Lung (tissue), 17 donors: ENCODE measurements at places on chromosomes 1 and 21.
A peak's percentile ranks its signal among the peaks of the same experiment; 100 is the strongest.

DNA sequence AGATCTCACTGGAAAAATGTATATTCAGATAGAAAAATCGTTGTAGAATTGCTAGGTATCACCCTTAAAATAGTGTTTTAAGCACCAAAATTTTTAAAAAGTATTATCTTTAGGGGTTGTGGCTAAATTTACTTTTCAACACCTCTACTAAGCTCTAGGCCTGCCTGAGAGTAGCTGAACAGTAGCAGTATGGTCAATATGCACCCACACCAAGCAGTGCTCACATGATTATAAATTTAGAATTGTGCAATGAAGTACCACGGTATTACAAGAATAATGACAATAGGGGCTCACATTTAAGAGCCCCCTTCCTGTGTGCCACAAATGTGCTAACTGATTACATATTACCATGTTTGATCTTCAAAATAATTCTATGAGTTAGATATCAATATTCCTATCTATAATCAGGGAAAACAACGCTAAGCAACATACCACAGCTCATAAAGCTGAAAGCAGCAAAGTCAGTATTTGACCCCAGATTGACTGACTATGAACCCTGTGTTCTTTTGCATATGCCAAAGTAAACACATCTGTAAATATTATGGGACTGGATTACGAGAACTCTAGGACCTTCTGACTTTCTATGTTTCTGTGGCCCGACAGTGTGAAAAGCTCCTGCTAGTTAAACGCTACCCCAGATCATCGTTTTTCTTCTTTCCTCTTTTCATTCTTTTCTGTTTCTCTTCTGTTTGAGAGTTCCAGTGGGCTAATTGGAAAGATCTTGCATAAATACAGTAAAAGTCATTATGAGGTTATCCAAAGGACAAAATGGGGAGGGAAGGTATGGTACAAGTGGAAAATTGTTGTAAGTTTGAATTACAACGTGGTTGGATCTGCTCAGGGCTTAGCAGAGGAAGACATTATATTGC, 201.1 kb upstream of the C1orf87 start:
- H3K4me3 ChIP-seq = no peak overlapping the region
- peaks cover 13% of the 10 kb centered on the region for H3K4me1 ChIP-seq
- peak; percentile 44 for DNase-seq

- H3K27ac ChIP-seq = no peak overlapping the region
- DNase-seq = peak; percentile 41
- H3K36me3 ChIP-seq = no peaks in the 10 kb centered on the region
- no peaks in the 10 kb centered on the region for H3K27me3 ChIP-seq
- H3K4me3 ChIP-seq = no peak overlapping the region
Measured at GRCh38 chr21:42164064-42164789, 54.7 kb upstream of the ABCG1 start.

GRCh38 chr1:98157524-98158313, 236.9 kb upstream of the DPYD start:
- H3K4me3 ChIP-seq = no peak overlapping the region
- no peaks in the 10 kb centered on the region for H3K4me1 ChIP-seq
- no peaks in the 10 kb centered on the region for H3K36me3 ChIP-seq
- no peak for DNase-seq
- H3K27ac ChIP-seq = no peak overlapping the region

DNA sequence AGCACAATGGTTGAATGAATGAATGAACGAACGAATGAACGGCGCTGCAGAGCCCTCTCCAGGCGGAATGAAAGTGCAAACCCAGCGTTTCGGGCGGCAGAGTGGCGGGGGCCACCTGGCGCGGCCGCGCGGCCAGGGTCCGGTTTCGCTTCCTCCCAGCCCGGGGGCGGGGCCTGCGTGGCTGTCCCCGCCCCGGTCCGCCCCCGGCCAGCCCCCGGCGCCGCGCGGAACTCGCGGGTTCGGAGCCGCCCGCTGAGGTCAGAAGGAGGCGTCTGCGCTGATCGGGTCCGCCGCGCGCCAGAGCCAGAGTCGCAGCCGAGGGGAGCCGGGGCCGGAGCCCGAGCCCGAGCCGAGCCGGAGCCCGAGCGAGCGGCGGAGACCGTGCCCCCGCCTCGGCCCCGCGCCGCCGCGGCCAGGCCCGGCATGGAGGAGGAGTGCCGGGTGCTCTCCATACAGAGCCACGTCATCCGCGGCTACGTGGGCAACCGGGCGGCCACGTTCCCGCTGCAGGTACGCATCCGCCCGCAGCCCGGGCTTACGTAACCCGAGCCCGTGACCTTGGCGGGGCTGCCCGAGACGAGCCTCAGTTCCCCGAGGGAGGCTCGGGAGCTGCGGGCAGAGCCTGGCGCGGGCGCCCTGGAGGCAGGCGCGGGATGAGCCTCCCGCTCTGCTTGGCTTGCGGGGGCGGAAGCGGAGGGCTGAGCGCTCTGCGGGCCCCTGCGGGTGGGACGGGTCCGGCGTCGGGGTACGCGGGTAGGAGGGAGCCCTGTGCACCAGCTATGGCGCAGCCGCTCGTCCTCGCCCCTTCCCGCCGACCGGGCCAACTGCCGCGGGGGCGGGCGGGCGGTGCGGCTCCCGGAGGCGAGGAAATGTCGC, at the start of gene PDXK:
TSS of gene PDXK (plus strand) at position 258 of the 876 bp plus-strand sequence. CDS start at position 424, 166 bp downstream.
- H3K36me3 ChIP-seq = no peaks in the 10 kb centered on the region
- peak within 1 kb of the TSS; percentile 94 for H3K27ac ChIP-seq
- DNase-seq = peak; percentile 84
- H3K27me3 ChIP-seq = no peaks in the 10 kb centered on the region
- peak within 1 kb of the TSS; percentile 59 for H3K4me3 ChIP-seq
